ENCODE measurements at places on chromosomes 12 and 14.

GRCh38 chr12:65696227-65696626, 128.1 kb upstream of the HMGA2 start:
- DNase-seq = peak; percentile 21

DNA sequence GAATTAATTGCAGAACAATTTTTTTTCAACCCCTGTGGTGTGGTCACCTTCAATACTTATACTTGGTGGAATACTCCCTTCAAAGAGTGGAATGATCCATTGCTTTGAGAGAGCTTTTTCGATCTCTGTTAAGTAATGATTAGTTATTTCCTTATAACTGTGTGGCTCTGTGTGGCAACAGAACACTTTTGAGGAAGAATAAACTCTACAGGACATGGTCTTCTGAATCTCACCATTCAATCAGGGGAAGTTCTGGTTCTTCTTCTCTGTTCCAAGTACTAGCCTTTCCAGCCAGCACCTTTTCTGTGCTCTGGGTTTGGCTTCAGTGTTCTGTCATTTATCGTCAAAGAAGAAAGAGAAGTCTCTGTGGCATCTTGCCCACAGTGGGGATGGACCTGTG, 369.2 kb downstream of the ZFP36L1 start:
- no peak for DNase-seq

GRCh38 chr12:57868221-57868620, 21.7 kb upstream of the CTDSP2 start:
- DNase-seq = no peak

DNA sequence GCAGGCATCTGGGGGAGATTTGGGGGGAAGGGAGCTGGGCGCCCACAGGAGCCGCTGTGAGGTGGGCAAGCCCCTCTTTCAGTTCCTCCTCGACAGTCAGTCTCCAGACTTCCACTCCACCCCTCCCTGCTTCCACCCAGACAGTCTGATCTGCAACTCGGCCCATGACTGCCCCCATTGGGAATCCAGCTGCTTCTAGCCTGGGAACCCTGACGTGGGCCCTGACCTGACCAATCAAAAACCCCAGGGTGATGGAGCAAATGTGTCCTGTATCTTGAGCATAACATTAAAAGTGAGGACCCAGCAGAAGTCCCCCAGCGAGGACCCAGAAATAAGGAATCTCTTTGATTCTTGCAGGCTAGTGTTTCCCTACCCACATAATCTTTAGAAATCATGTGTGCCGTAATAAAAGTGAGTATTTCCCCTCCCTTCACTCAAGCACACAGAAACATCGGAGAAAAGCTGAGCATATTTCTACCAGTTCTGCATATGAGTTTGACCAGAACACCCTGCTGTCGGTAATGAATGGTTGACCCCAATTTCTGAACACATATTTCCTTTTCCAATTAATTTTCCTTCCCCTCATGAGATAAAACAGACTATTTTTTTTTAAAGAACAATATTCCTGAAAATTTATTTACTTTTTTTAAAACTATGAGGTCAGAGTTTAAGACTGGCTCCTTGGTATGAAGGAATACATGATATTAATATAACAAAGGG, 6.4 kb downstream of the SSH1 start:
- peak; percentile 94 for DNase-seq

DNA sequence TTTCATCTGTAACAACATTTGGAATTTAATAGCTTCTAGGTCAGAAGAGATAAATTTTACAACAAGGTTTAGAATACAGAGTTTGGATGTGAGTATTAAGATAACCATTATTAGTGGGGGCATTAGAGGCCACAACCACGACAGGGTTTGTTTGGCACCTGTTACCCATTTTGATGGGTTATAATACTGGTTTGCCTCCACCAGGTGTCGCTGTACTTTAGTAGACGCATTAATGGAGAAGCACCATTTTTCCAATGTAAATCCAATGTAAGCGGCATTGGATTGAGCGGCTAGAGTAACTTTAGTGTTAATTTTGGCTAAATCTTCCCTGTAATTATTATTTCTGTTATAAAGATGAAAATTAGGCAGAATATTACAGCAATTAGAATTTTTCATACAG, 136.2 kb downstream of the SLCO1B3 start:
- DNase-seq = no peak

DNA sequence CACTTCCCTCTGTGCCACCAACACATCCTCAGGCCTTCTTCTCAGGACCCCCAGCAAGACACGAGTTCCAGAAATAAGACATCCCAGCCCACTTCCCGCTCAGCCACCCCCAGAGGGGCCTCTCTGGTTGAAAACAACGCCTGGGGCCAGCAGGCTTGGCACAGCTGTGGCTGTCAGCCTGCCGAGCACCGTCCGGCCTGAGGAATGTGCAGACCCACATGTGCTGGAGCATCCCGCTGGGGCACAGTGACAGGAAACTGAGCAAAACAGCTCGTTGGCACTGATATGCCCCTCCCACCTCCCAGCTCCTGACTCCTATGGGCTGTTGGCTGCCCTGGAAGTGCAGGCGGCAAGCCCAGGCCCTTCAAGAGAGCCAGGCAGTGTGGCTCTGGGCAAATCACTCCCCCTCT, 1.4 kb downstream of the SYNE3 start:
- DNase-seq = no peak

- DNase-seq = no peak
Observed at GRCh38 chr14:76015668-76016067, 30.1 kb downstream of the IFT43 start.

GRCh38 chr12:20528208-20528607, 159.9 kb downstream of the PDE3A start:
- DNase-seq = no peak

GRCh38 chr12:124673801-124674617, 106.6 kb upstream of the NCOR2 start:
- DNase-seq = no peak

- DNase-seq = peak; percentile 99
Observed at GRCh38 chr14:61934385-61934784, 172.2 kb downstream of the SNAPC1 start.

DNA sequence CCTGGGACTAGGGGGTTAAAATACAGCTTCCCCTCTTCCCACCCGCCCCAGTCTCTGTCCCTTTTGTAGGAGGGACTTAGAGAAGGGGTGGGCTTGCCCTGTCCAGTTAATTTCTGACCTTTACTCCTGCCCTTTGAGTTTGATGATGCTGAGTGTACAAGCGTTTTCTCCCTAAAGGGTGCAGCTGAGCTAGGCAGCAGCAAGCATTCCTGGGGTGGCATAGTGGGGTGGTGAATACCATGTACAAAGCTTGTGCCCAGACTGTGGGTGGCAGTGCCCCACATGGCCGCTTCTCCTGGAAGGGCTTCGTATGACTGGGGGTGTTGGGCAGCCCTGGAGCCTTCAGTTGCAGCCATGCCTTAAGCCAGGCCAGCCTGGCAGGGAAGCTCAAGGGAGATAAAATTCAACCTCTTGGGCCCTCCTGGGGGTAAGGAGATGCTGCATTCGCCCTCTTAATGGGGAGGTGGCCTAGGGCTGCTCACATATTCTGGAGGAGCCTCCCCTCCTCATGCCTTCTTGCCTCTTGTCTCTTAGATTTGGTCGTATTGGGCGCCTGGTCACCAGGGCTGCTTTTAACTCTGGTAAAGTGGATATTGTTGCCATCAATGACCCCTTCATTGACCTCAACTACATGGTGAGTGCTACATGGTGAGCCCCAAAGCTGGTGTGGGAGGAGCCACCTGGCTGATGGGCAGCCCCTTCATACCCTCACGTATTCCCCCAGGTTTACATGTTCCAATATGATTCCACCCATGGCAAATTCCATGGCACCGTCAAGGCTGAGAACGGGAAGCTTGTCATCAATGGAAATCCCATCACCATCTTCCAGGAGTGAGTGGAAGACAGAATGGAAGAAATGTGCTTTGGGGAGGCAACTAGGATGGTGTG, 1.9 kb downstream of the GAPDH start:
- DNase-seq = no peak

- DNase-seq = no peak
Observed at GRCh38 chr12:114672817-114673168, 11.2 kb downstream of the TBX3 start.

DNA sequence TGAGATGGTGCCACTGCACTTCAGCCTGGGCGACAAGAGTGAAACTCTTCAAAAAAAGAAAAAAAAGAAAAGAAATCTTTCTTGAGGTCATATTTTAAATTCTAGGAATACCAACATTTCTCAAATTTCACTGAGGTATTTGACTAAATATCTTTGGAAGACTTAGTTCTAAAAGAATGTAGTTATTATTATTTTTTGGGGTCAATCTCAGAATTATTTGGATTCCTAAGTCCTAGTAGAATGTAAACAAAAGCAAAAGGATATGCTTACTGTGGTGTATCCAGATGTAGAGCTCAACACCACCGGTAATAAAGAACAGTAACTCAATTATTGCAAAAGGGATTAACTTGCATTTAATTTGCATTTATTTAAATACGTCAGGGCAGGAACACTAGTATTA, 25.0 kb downstream of the PRICKLE1 start:
- peak; percentile 68 for DNase-seq

DNA sequence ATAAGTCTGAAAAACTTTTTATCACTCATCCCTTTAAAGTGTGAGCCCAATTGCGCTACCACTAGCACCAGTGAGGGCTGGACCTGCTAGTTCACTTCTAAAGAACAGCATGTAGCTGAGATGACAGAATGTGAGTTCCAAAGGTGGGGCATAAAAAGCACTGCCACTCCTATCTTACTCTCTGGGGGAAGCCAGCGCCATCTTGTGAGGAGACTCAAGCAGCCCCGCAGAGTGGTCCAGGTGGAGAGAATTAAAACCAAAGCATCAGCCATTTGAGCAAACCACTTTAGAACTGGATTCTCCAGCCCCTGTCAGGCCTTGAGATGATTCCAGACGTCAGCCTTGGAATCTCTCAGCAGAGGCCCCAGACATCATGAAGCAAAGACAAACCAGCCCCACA, 39.9 kb downstream of the TMEM132D start:
- DNase-seq = no peak

- DNase-seq = no peak
Observed at GRCh38 chr12:125315771-125316170, 250.5 kb downstream of the AACS start.

DNA sequence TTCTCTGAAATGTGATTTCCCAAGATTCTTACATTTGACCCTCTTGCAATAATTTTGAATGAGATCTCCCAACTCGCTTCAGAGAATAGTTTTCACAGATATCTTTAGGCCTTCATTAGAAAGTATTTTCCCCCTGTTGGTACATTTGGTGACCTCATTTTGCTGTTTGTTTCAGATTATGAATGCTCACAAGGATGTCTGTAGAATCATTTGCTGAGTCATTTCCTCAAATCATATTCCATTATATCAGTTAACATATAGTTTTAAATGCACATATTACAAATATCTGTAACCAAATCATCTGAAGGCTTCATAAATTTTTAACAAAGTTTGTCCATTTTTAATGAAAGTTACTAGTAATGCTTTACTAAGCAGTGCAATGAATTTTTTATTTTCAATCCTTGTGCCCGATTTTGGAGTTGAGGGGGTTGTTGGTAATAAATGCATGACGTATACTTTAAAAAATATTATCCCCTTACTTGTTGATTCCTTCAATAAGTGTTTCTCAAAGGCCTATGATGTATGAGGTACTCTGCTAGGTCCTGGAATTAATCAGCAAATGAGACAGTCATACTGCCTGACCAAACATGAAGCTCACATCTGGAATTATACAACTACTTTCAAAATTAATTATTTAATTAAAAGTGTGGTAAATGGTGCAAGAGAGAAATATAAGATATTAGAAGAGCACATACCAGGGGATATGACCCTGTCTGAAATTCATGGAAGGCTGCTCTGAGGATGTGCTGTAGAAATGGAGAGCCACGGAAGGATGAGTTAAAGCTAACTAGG, 126.9 kb upstream of the RAP1B start:
- DNase-seq = peak; percentile 63

DNA sequence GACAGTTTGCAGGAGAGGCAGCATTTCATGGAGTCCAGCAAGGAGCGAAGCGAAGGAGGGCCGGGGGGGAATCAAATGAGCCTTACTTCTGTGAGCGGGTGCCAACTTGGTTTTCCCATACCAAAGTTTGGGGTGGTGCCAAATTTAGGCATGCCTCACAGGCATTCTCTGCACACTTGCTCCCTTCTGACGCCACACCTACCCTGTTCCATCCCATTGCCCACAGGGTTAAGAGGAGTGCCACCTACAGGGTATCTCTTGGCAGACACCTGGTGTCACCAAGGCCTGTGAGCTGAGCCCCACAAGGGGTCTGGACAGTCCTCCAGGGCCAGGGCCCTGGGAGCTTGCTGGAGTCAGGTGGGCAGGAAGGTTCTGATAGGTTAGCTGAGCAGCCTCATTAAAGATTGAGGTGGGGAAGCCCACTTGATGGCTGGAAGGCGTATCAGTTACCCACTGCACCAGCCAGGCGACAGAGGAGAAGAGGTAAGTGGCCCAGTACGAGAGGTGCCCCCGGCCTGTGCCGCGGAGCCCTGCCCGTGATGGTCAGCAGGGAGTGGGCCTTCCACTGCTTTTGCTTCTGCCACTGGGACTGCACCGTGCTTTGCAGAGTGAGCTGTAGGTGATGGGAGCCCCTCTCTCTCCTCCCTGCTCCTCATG, 45.2 kb downstream of the DEGS2 start:
- DNase-seq = no peak

DNA sequence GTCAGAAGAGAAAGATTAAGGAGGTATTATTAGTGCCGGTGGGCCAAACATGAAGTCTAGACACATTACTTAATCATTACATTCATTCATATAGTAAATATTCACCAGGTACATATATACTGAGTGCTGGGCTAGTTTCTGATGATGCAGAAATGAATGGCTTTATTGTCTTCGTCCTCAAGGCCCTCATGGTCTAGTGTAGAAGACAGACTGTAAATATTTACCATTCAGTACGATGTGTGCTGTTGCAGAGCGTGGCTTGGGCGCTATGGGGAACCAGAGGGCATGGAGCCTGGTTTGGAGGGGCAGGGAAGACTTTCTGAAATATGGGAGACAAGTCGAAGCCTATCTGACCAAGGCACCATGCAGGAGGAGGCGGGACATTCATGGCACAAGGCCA, 37.0 kb upstream of the TCL1B start:
- no peak for DNase-seq

DNA sequence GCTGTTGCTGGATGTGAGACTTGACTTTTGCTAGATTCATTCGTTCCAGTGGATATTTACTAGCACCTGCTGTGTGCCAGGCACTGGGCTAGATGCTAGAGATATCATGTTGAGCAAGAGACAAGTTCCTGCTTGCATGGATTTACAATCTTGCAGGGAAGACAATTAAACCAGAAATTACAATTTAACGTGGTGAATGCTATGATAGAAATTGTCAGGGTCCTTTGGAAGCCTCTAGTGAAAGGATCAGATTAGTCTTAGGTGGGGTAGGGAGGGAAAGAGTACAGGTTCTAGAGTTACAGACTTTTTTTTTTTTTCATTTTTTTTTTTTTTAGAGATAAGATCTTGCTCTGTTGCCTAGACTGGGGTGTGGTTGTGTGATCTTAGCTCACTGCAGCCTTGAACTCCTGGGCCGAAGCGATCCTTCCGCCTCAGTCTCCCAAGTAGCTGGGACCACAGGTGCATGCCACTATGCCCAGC, 36.7 kb downstream of the SPATS2 start:
- no peak for DNase-seq
